ENCODE measurements at places on chromosomes 12 and 14.
A peak's percentile ranks its signal among the peaks of the same experiment; 100 is the strongest.

DNA sequence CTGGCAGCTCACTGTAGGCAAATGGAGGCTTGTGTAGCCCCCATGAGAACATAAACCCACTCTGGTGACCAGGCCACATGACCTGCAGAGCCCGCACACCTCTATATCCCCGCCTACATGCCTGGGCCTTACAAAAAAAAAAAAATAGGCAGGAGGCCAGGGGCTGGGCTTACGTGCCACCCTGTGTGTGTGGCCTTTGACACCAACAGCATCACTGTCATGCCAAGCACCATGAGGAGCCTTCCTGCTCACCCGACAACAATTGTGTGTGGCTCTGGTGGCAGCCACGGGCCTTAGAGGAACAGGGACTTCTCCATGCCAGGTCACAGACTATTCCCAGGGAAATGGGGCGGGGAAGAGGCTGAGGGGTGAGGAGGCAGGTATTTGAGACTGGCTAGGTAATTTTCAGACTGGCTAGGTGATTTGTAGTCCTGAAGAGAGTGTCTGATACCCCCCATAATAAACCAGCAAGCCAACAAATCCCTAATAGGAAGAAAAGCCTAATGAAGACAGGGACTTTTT lies 140.0 kb downstream of the DPF3 start:
- no peak overlapping the region for H3K4me3 ChIP-seq
- H3K27ac ChIP-seq, result no peak overlapping the region
- H3K4me1 ChIP-seq, result no peaks in the 10 kb centered on the region
- H3K36me3 ChIP-seq, result peaks cover 4% of the 10 kb centered on the region

DNA sequence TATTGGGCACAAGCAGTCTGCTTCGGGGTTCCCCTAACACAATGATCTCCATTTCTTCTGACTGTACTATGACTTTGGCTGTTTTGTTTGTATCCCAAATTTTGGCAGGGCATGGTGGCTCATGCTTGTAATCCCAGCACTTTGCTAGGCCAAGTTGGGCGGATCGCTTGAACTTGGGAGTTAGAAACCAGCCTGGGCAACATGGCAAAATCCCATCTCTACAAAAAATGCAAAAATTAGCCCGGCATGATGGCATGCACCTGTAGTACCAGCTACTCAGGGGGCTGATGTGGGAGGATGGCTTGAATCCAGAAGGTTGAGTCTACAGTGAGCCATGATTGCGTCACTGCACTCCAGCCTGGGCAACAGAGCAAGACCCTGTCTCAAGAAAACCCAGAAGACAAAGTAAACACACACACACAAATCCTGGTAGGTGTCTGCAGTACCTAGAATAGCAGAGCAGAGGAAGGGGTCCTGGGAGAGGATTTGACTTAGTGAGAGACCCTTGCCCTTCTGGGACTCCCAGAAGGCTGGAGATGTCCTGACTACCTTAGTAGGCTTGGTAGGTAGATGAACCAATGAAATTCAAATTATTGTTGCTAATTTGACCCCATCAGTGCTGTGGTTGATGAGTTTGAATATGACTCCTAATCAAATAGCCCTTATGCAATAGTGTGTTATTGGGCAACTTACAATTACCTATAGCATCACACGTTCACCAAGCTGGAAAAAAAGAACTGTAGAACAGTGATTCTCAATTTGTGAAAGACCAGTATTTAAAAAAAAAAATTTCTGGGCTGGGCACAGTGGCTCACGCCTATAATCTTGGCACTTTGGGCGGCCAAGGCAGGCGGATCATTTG lies 6.8 kb upstream of the AEBP2 start:
- H3K4me3 ChIP-seq, result no peak overlapping the region
- H3K27me3 ChIP-seq, result no peaks in the 10 kb centered on the region
- no peaks in the 10 kb centered on the region for H3K36me3 ChIP-seq
- peak overlapping the region; percentile 96 for H3K27ac ChIP-seq

DNA sequence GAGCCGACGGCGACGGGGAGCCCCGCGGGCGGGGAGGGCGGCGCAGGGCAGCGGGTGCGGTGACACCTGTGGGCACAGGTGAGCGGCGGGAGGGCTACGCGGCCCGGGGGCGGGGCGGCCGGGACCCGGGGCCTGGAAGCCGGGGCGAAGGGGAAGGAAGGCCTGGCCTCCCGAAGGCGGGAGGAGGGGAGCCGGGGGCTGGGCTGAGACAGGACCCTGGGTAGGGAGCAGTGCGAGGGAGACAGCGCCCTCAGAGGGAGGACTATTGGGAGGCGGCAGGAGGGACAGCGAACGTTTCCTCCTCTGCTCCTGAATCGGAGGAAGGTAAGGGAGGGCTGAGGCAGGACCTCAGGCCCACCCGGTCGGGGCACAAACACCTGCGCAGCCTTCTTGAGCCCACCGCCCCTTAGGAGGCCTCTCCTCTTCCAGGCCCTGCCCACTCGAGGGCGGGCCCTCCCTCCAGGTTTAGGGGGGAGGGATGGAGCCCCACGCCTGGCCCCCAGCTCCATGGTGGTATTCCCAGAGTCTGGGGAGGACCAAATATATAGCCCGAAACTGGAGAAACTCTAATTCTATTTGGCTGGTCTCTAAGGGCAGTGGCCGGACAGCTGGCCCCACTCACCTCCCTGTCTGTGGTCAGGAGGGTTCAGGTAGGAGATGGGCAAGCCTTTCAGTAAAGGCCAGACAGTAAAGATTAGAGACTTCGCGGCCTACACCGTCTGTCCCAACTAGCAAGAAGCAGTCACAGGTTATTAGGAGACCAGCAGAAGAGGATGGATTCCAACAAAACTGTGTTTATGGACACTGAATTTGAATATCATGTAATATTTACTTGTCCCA lies 509 bp downstream of the PLEKHG6 start:
- no peaks in the 10 kb centered on the region for H3K36me3 ChIP-seq
- no peak overlapping the region for H3K27ac ChIP-seq
- H3K4me3 ChIP-seq, result no peak overlapping the region
- H3K4me1 ChIP-seq, result peaks cover 5% of the 10 kb centered on the region
- no peak for DNase-seq

DNA sequence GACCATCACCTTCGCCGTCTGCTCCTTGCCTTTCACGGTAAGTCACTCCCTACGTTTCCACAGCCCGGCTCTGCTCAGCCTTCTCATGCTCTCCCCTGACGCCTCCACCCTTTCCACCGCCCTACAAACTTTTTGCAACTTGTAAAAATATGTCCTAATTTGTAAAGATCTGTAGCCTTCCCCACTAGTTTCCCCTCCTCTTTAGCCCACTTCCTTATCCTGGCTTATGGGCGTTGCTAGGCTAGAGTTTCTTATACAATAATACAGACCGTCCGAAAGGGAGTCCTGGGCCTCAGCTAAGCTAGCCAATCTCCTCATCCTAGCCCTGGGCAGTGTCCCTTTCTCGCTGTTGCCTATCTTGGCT lies 1.2 kb downstream of the PTGER2 start:
- peak overlapping the region; percentile 76 for H3K4me3 ChIP-seq
- H3K27me3 ChIP-seq, result peaks cover 14% of the 10 kb centered on the region
- peaks cover 17% of the 10 kb centered on the region for H3K4me1 ChIP-seq
- H3K36me3 ChIP-seq, result no peaks in the 10 kb centered on the region

GRCh38 chr14:64147126-64147790 lies 146.9 kb downstream of the ESR2 start:
- H3K27ac ChIP-seq, result peak overlapping the region; percentile 24
- H3K4me1 ChIP-seq, result peaks cover 9% of the 10 kb centered on the region
- H3K4me3 ChIP-seq, result no peak overlapping the region
- H3K36me3 ChIP-seq, result no peaks in the 10 kb centered on the region
- DNase-seq, result peak; percentile 63
- H3K27me3 ChIP-seq, result no peaks in the 10 kb centered on the region

- no peaks in the 10 kb centered on the region for H3K27me3 ChIP-seq
- no peaks in the 10 kb centered on the region for H3K4me1 ChIP-seq
Observed at GRCh38 chr14:96706893-96707292, 90.3 kb upstream of the VRK1 start.

DNA sequence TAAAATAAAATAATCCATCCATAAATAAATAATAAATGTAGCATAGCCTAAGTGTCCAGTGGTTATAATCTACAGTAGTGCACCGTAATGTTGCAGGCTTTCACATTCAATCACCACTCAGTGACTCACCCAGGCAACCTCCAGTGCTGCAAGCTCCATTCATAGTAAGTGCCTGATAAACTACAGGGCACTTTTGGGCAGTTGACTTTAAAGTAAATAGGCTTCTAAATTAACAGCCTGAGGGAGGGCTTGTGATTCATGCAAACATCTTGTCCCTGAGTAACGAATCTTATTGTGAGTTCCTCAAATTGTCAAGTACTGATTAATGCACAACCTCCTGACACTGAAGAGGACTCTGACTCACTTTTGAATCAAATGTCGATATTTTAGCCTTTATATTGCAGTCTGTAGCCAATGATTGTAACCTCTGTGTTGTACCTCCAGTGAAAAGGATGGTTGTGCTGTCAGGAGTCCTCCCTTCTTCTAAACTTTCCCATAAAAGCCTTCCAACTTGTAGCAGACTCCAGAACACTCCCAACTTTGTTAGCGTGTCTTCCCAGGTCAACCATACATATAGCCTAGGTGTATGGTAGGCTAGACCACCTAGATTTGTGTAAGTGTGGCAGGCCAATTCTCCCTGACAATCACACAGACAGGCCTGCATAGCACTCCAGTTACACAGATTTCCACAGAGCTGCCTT lies 55.0 kb upstream of the BICD1 start:
- H3K27ac ChIP-seq, result peak overlapping the region; percentile 70
- peaks cover 4% of the 10 kb centered on the region for H3K4me1 ChIP-seq
- H3K27me3 ChIP-seq, result no peaks in the 10 kb centered on the region
- peak; percentile 90 for DNase-seq
- H3K36me3 ChIP-seq, result no peaks in the 10 kb centered on the region
- H3K4me3 ChIP-seq, result no peak overlapping the region

DNA sequence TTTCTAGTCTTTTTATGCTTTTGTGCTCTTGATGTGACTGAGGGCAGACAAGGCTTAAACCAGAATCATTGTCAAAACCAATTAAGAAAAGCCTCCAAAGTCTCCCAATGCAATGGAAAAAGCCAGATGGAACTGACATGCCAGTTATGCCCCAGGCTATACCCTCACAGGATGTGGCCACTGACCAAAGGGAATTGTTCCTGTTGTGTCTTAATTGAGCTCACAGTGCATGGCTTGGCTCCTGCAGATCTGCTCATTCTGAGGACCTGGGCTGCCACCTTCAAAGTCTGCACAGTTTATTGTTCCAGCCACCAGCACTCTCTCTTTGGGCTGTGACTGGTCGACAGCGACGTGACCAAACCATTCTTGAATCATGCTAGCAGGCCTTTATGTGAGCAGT lies 17.1 kb upstream of the BICD1 start:
- no peaks in the 10 kb centered on the region for H3K4me1 ChIP-seq
- H3K27ac ChIP-seq, result no peak overlapping the region
- H3K27me3 ChIP-seq, result no peaks in the 10 kb centered on the region
- no peaks in the 10 kb centered on the region for H3K36me3 ChIP-seq
- DNase-seq, result no peak

GRCh38 chr14:93700928-93701327 lies 87.4 kb downstream of the PRIMA1 start:
- H3K27me3 ChIP-seq, result no peaks in the 10 kb centered on the region
- H3K4me1 ChIP-seq, result no peaks in the 10 kb centered on the region
- no peak overlapping the region for H3K4me3 ChIP-seq
- H3K27ac ChIP-seq, result no peak overlapping the region

DNA sequence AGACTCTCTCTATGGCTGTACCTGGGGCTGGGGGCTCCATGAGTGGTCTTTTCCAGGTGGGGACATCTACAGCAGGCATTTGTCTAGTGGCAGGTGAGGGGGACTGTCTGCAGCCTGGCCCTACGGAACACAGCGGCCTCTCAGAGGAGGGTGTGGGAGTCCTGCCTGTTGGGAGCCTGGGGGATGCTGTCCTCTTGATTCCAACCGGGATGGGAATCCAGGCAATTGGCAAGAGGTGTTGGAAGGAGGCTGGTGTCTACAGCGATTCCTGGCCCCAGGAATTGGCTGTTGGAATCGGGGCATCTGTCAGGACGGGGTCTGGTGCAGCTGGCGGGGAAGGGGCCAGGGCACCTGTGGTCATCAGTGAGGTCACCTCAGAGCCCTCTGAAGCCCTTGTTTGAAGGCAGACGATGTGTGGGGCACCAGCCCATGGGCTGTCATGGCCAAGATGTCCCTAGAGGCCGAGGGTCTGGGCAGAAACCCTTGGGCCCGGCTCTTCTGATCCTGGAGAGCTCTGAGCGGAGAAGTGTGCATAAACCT lies 386.3 kb downstream of the TMEM121 start:
- H3K4me3 ChIP-seq, result no peak overlapping the region
- H3K4me1 ChIP-seq, result no peaks in the 10 kb centered on the region
- no peak overlapping the region for H3K27ac ChIP-seq

DNA sequence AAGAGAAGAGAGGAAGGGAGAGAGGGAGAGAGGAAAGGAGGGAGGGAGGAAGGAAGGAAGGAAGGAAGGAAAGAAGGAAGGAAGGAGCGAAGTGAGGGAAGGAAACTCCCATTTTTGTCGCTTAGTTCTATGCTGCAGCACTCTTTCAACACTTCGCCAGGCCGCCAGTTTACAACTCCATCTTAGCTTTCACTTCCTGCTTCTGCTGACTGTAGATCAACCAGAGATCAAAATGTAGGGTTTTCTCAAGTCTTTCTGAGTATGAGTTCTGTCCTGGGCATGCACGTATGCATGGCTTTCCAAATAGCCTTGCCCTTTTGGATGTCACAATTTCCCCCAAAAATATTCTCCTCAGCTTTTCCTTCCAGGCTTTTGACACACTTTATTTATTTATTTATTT lies 723.4 kb downstream of the TRHDE start:
- H3K4me3 ChIP-seq, result no peak overlapping the region
- H3K27me3 ChIP-seq, result no peaks in the 10 kb centered on the region
- H3K27ac ChIP-seq, result no peak overlapping the region
- no peaks in the 10 kb centered on the region for H3K36me3 ChIP-seq

GRCh38 chr12:59282999-59283398 lies 312.8 kb upstream of the SLC16A7 start:
- H3K27ac ChIP-seq, result no peak overlapping the region
- H3K4me1 ChIP-seq, result no peaks in the 10 kb centered on the region
- no peaks in the 10 kb centered on the region for H3K27me3 ChIP-seq
- H3K36me3 ChIP-seq, result no peaks in the 10 kb centered on the region

GRCh38 chr14:105337433-105337832 lies 22.9 kb downstream of the PACS2 start:
- no peak overlapping the region for H3K27ac ChIP-seq
- H3K27me3 ChIP-seq, result no peaks in the 10 kb centered on the region
- no peak for DNase-seq
- peaks cover 6% of the 10 kb centered on the region for H3K4me1 ChIP-seq
- H3K36me3 ChIP-seq, result no peaks in the 10 kb centered on the region
- H3K4me3 ChIP-seq, result no peak overlapping the region

GRCh38 chr14:77303417-77304156 lies 17.1 kb downstream of the POMT2 start:
- H3K27me3 ChIP-seq, result no peaks in the 10 kb centered on the region
- no peaks in the 10 kb centered on the region for H3K36me3 ChIP-seq
- H3K4me3 ChIP-seq, result no peak overlapping the region
- DNase-seq, result peak; percentile 97
- H3K4me1 ChIP-seq, result peaks cover 65% of the 10 kb centered on the region
- peak overlapping the region; percentile 97 for H3K27ac ChIP-seq

- no peaks in the 10 kb centered on the region for H3K36me3 ChIP-seq
- H3K27ac ChIP-seq, result no peak overlapping the region
- DNase-seq, result peak; percentile 39
- H3K27me3 ChIP-seq, result no peaks in the 10 kb centered on the region
- peak overlapping the region; percentile 22 for H3K4me3 ChIP-seq
Observed at GRCh38 chr12:51392556-51393237, 1.5 kb upstream of the GALNT6 start.

Measured in astrocyte (in vitro differentiated cells and primary cell).